ENCODE measurements at places on chromosomes 3 and 15.

GRCh38 chr15:69755551-69756310, 303.1 kb downstream of the RPLP1 start:
- peak; percentile 85 for DNase-seq

DNA sequence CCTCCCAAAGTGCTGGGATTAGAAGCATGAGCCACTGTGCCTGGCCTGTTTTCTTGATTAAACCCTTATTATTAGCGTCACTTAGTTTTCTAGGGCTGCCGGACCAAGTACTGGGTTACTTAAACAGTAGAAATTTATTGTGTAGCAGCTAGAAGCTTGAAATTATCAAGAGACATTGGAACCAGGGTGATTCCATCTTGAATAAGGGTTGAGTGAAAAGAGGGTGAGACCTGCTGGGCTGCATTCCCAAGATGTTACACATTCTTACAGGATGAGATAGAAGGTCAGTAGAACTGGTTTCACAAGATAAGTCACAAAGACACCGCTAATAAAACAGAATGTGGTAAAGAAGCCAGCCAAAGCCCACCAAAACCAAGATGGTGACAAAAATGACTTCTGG, 18.6 kb upstream of the FSTL1 start:
- DNase-seq: no peak

GRCh38 chr3:156997351-156997750, 162.6 kb downstream of the CCNL1 start:
- no peak for DNase-seq

DNA sequence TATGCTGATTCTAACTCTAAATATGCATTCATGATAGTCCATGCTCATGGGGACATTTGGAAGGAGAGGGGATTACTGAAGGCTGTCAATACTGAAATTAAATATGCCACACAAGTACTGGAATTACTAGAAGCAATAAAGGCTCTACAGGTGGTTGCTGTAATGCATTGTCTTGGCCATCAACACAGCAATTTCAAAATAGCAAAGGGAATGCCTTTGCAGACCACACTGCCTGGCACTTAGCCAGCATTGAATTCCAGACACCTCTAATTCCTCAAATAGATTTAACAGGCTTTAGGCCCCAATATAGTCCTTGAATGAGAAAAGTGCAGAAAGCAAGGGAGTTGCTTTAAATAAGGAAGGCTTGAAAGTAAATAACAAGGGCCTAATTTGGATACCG, 115.8 kb upstream of the PLCL2 start:
- no peak for DNase-seq

DNA sequence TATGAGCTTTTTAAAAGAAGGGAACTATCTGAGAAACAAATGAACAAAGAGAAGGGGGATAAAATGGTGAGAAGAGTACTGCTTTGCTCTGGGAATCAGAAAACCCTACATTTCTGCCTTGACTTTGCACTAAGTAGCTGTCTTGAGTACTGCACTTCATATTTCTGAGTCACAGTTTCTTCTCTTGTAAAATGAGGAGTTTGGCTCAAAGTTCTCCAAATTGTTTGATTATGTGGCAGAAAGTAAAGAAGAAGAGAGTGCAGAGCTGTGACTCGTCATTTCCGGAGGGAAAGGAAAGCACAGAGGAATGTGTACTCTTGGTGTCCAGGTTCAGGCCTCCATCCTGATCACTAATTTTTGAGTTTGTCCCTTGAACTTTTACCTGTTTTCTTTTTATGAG, 54.7 kb downstream of the TP63 start:
- DNase-seq: no peak

DNA sequence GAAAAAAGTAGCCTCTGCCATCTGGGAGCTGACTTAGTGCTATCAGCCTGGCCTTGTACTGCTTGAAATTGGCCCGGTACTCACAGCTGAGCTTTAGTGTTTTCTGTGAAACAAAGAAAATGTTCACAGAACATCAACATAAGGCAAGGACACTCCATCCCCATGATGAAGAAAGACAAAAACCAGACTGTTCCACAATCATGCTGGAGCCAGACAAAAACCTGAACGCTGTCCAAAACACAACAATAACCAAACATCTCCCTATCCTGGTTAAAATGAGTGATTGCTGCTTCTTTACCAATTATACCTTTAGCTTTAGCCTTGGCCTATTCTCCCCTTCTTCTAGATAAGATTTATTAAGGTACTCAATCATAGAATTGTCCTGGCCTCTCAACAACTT, 153.9 kb downstream of the CPNE4 start:
- no peak for DNase-seq

- no peak for DNase-seq
Observed at GRCh38 chr3:100665230-100665629, 44.1 kb upstream of the TFG start.

DNA sequence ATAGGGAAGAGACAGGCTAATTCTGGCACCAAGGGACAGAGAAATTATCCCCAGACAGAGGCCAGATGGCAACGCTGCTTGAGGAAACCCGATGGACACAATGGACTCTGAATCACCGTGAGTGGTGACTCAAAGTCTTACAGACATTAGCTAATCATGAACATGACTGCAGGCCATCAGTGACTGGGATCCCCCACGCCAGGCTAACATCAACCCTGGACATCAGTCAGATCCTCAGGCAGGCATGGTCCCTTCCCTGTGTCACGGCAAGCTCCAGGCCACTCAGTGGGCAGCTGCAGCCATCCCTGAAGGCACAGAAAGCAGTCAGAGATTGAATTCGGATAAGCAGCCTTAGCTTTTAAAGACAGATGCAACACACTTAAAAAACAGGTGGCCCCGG, 23.8 kb upstream of the OXTR start:
- no peak for DNase-seq

GRCh38 chr3:189941679-189942078, 179.0 kb downstream of the P3H2 start:
- no peak for DNase-seq

DNA sequence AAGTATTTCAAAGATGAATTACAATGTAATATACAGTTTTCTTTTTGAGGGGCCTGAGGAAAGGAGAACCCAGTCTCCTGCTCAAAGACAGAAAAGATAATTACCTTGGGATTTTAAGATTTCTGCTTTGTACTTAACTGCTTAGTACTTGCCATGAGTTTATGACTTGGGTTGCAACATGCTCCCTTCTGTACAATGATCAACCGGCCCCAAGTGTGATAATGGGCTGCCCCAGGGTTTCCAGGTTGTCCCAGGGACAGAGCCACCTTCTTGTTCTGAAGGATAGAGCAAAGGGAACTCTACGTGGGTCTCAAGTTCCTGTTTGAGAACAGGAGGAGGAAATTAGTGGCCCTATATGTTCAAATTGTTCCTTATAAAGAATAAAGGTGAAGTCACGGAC, 104.8 kb downstream of the ABHD5 start:
- DNase-seq: no peak

- DNase-seq: no peak
Observed at GRCh38 chr3:134667406-134667805, 16.6 kb upstream of the KY start.

- DNase-seq: no peak
Observed at GRCh38 chr3:79314544-79314943, 453.3 kb downstream of the ROBO1 start.

- DNase-seq: no peak
Observed at GRCh38 chr15:68429691-68430470, 2.1 kb downstream of the ITGA11 start.

GRCh38 chr3:129699612-129700011, 93.1 kb upstream of the PLXND1 start:
- no peak for DNase-seq

- no peak for DNase-seq
Observed at GRCh38 chr3:116034794-116035193, 410.5 kb downstream of the LSAMP start.

- DNase-seq: no peak
Observed at GRCh38 chr15:67103432-67103831, 38.0 kb downstream of the SMAD3 start.

DNA sequence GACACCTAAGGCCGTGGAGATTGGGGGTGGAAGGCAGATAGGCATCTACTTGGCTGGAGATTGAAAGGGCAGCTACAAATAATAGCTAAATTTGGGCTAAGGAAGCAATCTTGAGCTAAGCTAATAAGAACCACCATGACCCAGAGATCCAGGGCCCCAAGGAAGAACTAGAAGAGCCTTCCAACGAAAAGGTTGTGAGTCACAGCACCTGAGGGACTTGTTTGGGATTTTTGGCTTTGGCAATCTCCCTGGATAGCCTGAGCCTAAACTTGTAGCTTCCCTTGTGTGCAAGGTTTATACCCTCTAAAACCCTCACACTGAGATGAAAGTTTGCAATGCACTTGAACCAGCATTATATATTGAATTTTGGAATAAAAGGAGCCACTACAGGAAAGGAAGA, 364.0 kb upstream of the IL12A start:
- no peak for DNase-seq

DNA sequence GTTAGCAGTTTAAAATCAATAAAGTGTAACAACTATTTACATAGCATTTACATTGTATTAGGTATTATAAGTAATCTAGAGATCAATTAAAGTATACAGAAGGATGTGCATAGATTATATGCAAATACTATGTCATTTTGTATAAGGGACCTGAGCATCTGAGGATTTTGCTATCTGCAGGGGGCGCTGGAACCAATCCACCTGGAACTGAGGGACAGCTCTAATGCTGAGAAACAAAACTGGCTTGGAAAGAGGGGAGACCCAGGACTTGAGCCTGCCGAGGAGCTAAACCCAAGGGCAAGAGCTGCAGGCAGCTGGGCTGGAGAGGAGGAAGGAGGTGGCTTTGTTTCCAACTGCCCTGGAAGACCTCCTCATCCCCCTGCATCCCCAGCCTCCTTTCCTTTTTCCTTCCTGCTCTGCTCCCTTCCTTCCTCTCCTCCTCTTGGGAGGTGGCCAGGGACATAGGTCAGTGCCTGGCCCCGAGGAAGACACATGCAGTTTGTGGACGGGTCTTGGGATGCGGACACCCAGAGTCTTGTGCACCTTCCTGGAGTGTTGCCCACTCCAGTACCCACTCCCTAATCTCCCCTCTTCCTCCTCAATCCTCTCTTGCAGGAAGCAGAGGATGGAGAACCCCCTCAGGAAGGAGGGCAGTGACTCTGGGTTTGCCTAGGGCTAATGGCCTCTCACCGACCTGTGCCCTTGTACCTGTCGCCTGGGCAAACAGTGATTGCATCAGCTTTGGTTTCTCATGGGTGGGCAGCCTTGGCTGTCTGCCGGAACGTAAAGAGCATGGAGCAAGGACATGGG, 825 bp upstream of the RTP3 start:
- DNase-seq: no peak

DNA sequence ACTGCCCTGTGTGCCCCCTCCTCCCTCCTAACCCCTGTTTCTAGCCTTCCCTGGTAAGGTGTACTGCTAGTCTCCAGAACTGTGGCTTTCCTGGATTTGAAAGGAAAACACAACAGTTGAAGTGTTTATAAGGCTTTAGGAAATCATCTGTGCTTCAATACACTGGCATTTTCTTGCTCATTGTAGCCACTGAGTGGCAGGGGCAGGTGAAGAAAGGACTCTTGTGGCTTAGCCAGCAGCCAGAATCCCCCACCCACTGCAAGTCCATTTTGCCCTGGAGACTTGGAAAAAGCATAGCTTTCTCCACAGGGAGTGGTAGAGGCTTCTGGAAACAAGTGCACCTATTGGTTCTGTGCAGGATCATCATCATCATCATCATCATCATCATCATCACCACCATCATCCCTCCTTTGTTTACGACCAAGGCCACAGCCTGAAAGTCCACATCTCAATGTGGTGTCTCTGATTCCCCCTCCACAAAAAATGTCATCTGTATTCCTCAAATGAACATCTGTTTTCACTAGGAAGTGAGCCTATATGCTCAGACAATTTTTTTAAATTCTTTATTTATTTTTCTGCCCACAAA, 33.4 kb downstream of the AQP9 start:
- no peak for DNase-seq

DNA sequence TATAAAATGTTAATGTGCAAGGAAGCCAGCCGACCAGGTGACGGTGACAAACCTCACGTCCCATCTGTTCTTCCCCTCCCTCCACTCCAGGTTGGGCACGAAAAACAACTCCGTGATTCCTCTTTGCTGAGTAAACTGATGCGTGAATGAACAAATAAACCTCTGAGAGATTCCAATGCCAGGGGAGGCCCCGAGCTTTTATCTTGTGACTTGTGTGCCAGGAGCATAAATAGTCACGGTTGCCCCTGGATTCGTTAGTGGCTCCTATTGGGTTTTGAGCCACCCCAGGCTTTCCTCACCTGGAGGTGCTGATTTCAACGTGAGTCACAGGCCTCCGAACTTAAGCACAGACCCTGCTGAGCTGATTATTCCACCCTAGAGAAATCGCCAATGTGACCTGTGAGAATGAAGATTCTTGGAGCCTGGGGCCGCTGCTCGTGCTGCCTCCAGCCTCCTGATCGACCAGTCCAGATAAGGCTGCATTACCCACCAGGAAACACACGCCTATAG, 119.2 kb downstream of the SHQ1 start:
- DNase-seq: no peak

DNA sequence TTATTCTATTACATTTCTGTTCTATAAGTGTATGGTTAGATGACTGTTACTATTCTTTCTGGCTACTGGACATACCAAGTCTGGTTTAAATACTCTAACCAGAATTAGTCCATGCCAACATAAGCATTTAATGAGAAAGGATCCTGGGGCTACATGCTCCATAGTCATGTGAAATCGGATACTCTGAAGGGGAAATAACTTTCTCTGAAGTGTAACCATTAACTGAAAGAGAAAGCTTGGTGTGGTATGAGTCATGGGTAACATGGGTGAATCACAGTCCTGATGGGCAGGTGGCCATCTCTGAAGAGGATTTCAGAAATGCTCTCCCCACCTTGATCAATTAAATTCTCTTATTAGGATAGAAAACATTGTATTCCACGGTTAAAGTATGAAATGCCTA, 69.4 kb downstream of the FHIT start:
- no peak for DNase-seq

- no peak for DNase-seq
Observed at GRCh38 chr3:53180305-53181023, 19.5 kb downstream of the PRKCD start.

DNA sequence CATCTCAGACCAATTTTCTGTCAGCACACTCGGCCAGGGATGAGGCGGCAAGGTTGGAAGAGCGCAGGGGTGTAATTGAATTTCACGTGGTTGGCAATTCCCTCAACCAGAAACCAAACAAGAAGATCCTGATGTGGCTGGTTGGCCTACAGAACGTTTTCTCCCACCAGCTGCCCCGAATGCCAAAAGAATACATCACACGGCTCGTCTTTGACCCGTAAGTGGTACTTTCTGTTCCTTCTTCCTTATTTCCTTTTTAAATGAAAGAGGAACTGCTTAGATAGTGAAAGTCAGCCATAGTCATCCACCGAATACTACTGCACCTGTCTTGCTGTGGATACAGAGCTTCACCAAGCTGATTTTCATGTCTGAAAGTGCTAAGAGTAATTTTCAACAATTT, 60.1 kb downstream of the SGO1 start:
- no peak for DNase-seq

DNA sequence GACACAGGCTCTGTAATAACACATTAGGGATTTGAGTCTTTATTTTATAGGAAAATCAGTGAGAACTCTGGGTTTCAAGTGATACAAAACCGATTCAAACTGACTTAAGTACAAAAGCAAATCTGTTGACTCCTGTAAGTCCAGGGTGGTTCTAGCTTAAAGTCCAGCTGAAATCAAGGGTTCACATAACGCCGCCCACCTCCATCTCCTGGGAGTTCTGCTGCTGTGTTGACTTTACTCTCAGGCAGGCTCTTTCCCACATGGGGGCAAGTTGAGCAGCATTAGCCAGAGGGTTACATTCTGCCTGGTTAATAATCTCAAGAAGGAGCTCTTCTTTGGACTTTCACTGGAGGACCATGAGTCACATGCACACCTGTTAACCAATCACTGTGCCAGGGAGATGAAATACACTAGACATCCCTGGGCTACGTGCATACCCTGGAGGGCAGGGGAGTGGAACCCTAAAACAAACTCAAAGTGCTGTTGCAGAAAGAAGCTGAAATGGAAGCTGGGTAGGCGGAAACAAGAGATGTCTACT, 9.7 kb upstream of the RNF7 start:
- no peak for DNase-seq
